ENCODE measurements at places on chromosomes 6 and 20.

GRCh38 chr6:31705931-31706330, 735 bp upstream of the LY6G6F start:
- DNase-seq: no peak

- no peak for DNase-seq
Measured at GRCh38 chr6:145891565-145891964, 72.6 kb downstream of the SHPRH start.

DNA sequence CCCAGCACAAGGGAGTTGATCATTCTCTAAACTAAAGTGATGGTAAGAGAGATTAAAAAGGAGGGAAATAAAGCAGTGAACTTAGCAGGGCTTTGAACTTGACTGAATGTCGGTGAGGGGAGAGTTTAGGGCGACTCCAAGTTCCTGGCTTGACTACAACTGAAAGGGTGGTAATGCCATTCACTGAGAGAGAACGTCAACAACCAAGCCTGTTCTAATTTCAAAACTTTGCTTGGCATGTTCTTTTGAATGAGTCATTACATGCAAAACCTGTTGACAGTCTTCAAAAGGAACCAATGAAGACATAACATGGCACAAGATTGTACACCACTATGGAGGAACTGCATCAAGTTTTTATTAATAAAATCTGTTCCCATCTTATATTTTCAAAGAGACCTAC, 10.3 kb upstream of the MYB start:
- no peak for DNase-seq

DNA sequence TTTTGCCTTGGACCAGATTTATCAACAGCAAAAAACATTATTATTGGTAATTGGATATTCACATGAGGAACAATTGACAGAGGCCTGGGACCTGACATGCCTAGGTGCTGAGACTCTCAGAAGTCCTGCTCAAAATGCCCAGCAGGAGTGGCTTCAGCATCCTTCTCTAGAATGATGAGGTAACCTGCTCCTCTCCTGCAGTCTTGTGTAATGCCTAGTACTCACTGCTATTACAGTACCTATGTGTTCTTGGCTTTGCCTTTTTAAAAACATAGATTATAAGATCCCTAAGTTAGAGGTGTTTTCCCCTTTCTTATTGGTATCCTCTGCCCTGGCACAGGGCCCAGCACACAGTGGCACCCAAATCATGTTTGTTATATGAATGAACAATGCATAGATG, 230.9 kb downstream of the PKHD1 start:
- no peak for DNase-seq

DNA sequence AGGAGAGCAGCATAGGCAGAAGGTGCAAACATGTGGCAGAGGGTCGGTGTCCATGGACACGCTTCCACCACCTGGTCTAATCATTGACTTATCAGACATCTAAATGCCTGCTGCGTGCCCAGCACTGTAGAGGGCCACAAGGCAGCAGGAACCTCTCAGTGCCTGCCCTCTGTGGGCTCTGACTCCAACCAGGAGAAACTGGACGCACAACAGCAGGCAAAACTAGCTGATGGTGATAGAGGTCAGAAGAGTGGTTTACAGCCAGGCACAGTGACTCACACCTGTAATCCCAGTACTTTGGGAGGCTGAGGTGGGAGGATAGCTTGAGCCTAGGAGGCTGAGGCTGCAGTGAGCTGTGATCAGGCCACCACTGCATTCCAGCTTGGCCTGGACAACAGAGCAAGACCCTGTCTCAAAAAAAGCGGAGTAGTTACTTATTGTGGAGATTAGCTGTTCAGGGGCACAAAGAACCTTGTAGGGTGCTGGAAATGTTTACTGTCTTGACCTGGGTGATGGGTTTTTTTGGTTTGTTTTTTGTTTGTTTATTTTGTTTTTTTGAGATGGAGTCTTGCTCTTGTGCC, 46.5 kb downstream of the PPARD start:
- DNase-seq: no peak

DNA sequence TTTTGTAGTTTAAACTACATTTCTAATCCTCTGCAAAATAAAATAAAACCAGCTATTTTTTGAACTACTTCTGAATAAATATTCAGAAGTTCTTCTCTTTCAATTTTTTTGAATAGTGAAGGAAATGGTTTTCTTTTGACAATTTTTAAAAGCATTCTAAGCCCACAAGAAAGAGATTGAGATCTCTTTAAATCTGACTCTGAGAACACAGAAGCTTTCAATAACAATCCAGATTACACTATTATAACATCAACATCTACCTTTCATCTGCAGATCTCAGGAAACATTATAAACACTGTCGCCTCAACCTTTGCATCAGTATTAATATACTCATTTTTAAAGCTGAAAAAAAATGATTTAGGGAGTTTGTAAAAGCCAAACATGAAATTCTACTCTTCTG, 247.5 kb upstream of the PREP start:
- DNase-seq: no peak

DNA sequence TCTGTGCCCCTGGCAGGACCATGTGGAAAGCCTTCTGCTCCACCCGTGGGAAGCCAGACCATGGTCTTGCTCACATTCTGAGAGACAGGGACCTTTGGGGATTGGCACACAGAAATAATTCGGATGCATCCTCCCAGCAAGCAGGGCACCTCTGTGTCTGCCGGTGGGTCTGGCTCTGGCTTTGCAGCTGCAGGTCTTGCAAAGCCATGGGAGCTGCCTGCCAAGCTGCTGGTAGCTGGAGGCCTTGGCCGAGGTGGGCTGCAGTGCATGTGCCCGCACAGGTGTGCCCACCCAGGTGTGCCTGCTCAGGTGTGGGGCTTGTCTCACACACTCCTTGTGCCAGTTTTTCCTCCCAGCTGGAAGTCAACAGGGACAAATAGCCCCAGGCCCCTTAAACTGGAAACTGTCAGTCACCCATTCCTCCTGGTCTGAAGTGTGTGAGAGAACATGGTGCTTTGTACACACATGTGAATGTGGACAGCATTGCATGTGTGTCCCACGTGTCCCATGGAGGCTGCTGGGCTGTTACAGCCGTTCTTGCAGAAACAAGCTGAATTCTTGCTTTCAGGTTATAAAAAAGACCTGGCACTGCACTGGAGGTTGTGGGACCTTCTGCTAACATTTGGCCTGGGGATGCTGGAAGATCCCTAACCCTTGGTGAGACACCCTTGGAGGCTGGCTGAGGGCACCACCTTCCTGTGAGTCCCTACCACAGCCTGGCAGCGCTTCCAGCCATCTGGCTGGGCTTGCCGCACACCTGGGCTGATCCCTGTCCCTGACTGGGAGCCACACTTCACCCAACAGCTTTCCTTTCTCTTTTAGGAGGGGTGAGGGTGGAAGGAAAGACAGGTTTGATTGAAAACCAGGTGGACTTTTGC, 54.9 kb upstream of the SMOC2 start:
- no peak for DNase-seq

DNA sequence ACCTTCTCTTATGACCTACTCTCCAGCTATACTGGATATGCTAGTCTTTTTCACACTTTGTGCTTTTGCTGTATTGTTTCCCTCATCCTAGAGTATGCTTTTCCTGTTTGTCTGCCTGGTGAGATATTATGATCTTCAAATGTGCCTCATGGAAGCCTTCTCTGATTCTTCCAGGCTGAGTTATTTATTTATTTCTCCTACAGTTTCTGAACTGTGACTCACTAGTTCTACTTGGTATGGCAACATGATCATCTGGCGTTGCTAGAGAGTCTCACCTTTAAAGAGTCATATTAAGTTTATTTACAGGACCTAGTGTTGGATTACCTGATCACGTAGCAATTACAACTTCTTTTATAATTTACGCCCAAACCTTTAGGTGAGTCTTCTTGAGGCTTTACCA, 81.2 kb upstream of the HDAC2 start:
- DNase-seq: no peak

GRCh38 chr6:151357758-151358436, 33.5 kb downstream of the ZBTB2 start:
- no peak for DNase-seq

DNA sequence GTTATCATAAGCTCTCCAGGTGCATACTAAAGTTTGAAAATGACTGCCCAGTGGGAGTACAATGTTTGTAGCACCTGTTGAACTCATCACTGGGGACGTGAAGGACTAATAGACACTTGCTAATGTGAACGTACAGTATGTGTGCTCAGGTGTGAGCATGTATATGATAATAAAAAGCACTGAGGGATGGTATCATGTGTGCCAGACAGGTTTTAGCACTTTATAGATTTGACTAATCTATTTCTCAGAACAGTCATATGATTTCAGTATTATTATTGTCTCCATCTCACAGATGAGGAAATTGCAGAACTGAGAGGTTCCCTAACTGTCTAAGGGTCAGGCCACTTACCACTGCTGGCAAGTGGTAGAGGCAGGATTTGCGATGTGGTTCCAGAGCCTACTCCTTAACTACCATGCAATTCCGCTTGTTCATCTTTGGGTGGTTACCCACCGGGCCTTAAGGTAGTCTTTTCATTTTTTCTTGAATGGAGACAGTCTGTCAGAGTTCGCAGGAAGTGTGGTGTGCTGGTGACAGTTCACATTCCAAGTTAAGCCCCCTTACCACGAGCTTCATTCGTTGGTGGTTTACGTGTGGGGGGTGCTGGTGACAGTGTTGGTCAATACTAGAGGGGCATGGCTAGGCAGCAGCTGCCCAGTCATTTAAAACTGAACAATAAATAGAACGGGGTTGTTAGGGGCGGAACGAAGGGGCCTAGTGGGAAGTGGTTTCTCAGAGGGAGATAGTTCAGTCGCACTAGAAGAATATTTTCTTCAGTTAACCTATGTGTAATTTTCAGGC, 46.8 kb downstream of the RREB1 start:
- DNase-seq: peak; percentile 58

DNA sequence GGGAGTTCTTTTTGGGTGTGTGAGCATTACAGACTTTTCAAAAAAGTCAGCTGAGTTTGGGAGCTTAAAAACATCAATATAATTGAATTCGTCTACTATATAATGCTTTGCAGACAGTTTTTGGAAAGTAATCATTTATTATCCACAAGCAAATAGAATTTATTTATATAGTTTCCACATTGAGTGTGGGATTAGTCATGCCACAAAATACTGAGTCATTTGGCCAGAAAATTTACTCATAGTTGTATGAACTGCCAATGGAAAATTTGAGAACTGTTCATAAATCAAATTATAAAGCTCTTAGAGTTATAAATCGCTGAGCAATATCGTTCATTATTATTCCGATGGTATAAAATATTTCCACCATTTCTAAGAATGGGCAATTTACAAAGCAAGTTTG, 5.0 kb downstream of the BEND6 start:
- DNase-seq: no peak

- DNase-seq: peak; percentile 84
Measured at GRCh38 chr20:3115190-3116107, 30.9 kb upstream of the AVP start.

DNA sequence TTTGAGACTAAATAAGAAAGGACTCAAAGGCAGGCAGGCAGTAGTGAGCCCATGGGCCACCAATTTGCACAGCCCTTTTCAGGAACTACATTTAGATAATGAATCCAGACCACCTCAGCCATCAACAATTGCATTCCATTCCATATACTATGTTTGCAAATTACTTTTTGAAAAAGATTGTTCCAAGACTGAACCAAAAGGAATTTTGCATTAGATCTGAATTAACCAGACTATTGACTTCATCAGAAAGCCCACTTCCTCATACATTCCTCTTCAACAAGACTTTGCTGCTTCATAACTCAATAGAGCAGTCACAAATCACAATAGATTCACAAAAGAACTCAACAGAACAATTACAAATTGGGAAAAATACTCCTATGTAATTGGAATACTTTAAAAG, 229.1 kb downstream of the SIM1 start:
- no peak for DNase-seq

GRCh38 chr6:56821005-56821432, 133.9 kb upstream of the BEND6 start:
- no peak for DNase-seq

DNA sequence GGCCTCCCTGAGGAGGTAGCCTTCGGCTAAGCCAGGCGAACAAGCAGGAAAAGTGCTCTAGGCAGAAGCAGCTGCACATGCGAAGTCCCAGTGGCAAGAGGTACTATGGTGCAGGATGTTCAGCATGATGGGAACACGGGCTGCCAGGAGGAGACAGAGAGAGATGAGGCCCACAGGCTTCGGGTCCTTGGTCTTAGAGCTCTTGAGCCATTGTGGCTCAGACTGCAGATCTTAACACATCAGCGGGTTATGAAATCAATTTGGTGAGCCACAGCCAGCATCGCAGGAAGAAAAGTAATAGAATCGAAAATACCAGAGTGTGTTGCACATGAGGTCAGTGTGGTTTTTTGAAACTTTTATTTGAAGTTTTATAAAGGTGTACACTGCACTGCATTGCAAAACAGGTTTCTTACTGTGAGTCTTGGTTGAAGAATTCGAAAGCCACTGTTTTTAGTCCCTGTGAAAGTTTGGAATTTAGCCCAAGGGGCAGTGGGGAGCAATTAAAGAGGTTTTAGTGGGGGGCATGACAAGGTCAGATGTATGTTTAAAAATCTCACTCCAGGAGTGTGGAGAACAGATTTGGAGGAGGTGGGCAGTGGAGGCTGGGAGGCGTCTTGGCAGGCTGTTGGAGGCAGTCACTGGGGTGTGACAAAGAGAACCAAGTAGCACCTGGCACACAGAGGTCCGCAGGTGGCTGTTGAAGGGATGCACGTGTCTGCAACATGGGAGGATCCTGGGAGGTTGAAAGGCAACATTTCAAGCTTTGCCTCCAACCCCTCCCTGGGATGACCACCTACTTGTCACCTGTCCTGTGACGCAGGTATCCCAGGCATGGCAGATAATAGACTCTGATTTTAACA, 69.3 kb downstream of the EYA2 start:
- no peak for DNase-seq

DNA sequence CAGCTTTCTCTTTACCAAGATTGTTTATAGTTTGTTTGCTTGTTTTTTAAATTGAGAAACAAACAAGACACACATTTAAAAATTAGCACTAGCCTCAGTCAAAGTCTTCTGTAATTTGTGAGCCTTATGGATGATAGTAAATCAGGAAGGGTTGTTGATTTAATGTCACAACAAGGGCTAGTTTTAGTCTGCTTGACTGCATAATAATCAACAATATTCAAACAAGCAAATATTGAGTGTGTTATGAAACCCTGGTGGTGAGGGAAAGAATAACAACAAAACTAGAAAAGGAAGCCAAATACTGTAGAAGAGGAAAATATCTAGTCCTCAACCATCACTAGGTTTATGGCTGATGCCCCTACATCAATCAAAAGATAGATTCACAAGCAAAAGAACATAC, 228.6 kb downstream of the TBC1D7 start:
- DNase-seq: no peak

GRCh38 chr20:39523405-39523804, 561.3 kb downstream of the DHX35 start:
- DNase-seq: no peak

DNA sequence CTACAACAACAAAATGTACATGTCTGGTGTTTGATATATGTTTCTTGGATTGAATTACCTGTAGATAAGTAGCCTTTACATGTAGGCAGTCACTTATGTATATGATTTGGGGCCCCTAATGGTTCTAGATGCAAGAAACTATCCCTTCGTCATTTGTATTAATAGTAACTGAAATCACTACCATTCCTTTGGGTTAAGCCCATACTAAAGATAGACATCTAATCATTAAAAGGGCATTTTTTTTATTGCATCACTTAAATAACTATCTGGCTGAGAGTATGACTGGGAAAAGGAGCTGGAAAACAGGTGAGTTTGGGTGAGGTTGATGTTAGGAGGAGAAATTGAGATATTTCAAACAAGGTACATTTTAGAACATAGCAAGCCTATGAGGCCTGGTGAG, 213.5 kb upstream of the PLN start:
- no peak for DNase-seq

GRCh38 chr6:21098744-21099143, 494.8 kb upstream of the SOX4 start:
- no peak for DNase-seq
